ENCODE measurements at places on chromosomes 11 and 22.
A peak's percentile ranks its signal among the peaks of the same experiment; 100 is the strongest.

DNA sequence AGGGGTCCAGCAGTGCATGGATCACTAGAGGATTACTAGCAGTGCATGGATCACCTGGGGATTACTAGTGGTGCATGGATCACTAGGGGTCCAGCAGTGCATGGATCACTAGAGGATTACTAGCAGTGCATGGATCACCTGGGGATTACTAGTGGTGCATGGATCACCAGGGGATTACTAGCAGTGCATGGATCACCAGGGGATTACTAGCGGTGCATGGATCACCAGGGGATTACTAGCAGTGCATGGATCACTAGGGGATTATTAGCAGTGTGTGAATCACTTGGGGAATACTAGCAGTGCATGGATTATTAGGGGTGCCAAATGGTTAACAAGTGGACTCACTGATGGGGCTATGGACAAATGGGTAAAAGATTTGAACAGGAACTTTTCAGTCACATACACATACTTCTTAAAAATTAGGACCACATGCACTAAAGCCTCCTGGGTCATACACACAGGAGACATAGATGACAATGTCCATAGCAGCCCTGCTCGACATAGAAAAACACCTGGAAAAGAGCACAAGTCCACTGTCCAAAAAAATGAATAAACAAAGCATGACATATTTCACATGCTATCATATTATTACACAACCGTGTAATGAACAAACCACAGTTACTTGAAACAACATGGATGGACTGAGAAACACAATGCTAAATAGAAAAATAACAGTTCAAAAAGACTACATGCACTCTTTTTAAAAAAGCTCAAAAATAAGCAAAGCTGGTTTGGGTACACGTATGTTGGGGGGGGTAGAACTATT lies 109.8 kb downstream of the CD44 start:
- DNase-seq: no peak

DNA sequence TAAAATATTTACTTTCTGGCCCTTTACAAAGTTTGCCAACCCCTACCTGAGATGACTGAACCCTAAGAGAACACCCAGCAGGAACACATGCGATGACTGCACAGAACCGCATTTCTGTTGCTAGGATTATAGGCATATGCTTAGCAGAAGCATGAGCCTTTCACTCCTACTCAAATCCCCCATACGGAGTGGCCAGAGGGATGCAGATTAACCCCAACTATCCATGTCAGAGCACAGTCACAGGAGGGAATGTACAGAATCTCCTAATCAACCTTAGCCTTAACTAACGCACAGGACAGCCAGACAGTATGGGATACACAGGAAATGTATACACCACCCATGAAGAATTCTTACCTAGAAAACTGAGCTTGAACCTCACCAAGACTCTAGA lies 6.2 kb downstream of the HPS4 start:
- DNase-seq: no peak

DNA sequence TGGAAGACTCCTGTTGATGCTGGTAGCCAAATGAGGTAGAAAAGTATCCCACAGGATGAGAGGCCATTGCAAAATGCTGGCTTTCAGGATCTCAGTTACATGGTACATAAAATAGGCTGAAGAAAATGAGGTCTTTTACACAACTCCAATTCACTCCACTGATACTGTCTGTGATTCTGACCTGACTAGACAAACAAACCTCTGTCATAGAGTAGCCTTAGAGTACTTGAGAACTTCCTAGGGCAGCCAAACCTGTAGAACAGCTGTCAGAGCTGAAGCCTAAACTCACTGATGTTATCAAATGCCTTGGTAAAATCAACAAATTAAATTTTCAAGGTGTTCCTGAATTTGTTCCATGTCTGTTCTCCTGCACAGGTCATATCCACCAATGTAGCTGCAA lies 26.2 kb upstream of the POGLUT3 start:
- no peak for DNase-seq

DNA sequence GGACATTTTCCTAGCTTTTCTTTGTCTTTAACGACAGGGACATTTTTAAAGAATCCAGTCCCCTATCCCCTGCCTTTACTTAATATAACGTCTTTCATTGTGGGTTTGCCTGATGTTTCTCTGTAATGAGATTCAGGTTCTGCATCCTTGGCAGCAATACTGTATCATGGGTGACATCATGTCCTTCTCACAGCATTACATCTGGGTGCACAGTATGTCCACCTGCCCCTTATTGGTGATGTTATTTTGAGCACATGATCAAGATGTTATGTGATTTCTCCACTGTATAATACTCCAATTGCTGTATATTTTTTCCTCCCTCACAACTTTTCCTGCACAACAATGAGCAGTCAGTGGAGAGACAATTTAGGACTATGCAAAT lies 9.7 kb upstream of the STK33 start:
- no peak for DNase-seq

DNA sequence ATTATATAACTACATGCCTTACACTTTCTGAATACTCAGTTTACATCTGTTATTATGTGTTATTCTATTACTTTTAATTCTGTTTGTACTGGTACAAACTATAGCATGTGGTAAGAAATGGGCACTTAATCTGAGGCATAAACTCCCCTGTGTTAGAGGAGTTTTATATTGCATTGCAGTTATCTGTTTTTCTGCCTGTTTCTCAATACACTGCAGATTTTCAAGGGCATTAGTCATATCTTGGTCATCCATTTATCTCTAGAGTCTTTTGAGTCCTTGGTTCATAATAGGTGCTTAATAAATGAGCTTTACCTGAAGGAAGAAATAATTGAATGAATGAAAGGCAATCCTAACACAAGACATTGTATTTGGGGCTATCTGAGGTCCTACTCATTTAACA lies 182.9 kb upstream of the CTSC start:
- DNase-seq: no peak

GRCh38 chr22:39177456-39177775 lies 24.9 kb upstream of the CBX7 start:
- DNase-seq: no peak

GRCh38 chr22:27397954-27398342 lies 403.6 kb downstream of the MN1 start:
- no peak for DNase-seq

- DNase-seq: no peak
Measured at GRCh38 chr11:25702417-25702816, 629.5 kb upstream of the ANO3 start.

DNA sequence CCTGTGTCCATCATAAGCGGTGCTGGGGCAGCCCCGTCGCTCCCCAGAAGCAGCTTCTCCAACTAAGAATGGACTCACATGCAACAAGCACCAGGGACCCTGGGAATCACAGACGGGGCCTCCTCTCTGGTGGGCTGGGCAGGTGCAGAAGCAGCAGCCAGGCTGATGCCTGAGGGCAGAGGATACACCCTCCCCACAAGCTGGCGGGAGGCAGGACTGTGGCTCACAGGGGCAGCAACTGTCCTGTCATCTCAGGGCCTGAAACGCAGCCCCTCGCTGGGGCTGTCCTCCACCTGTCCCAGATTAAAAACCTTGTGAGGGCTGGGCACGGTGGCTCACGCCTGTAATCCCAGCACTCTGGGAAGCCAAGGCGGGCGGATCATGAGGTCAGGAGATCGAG lies 3.1 kb upstream of the SBF1 start:
- DNase-seq: no peak

- no peak for DNase-seq
Measured at GRCh38 chr11:84681456-84681855, 945.7 kb downstream of the DLG2 start.

DNA sequence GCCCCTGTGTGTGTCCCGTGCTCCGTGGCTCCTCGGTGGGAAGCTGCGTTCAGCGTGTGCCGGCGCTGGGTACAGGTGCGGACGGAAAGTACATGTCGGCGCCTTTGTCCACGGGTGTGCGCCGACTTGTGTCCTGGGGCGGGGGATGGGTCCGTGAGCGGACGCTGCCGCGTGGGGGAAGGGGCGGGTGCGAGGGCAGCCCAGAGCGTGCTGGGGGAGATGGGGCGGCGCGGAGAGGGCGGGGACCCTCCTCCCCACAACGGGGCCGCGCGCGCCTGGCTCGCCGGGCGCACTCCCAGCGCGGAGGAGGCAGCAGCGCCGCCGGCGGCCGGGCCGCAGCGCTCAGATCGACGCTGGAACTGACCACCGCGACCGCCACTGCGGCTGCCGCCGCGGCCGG lies 33.6 kb upstream of the RELT start:
- peak; percentile 77 for DNase-seq

DNA sequence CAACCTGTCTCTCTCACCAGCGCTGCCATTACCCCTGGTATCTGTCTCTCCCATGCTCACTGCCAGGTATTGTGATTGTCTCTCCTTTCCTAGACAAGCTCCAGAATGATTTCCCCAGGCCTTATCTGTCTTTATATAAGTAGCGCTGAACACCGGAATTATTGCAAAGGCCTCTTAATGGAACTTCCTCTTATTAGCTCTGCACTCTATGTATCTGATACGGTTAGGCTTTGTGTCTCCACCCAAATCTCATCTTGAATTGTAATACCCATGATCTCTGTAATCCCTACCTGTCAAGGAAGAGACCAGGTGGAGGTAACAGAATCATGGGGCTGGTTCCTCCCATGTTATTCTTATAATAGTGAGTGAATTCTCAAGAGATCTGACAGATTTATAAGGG lies 39.3 kb downstream of the DDI1 start:
- no peak for DNase-seq

DNA sequence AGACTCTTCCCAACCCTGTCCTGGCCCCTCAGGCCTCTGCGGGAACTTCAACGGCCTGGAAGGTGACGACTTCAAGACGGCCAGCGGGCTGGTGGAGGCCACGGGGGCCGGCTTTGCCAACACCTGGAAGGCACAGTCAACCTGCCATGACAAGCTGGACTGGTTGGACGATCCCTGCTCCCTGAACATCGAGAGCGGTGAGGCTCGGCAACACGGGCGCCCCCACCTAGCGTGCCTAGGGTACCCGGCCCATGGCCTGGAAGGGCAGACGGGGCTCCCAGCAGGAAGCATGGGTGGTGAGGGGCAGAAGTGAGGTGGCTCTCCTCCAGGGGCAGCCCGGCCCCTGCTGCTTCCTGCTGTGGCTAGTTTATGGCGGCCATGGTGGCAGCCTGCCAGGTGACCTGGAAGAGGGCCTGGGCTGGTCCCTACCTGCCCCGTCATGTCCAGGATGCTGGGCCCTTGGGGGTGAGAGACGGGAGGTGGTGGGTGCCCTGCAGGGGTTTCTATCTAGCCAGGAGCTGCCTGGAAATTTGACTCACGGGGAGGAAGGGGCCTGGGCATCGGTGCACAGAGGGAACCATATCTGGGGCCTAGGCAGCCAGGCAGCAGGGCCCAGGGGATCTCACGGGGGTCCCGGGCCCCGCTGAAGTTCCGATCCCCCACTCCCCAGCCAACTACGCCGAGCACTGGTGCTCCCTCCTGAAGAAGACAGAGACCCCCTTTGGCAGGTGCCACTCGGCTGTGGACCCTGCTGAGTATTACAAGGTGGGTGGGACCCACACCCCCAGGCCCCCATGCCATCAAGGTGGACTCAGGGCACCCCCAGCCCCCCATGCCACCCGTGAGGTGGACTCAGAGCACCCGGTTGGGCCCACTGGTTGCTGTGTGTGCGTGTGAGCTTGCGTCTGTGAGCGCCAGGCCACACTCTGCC lies 9.2 kb downstream of the MUC2 start:
- no peak for DNase-seq

DNA sequence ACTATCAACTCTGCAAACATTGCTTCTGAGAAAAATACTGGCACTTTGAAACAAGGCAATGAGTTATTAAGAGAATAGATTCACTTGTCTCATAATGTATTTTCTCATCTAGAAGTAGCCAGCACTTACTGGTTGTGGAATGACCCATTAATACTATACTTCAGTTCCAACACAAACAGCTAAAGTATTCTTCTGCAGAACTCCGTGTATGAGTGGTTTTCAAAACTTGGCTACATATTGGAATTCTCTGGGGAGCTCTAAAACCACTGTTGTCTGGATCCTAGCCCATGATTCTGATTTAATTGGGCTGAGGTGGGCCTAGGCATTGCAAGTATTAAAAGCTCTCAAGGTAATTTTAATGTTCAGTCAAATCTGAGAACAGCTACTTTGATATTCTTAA lies 1416.4 kb upstream of the RAG2 start:
- no peak for DNase-seq

GRCh38 chr11:44957776-44958564 lies 7.3 kb upstream of the TP53I11 start:
- DNase-seq: no peak

GRCh38 chr22:20228055-20228938 lies 39.8 kb downstream of the RTN4R start:
- DNase-seq: no peak

GRCh38 chr11:131534611-131535010 lies 164.2 kb downstream of the NTM start:
- DNase-seq: no peak

DNA sequence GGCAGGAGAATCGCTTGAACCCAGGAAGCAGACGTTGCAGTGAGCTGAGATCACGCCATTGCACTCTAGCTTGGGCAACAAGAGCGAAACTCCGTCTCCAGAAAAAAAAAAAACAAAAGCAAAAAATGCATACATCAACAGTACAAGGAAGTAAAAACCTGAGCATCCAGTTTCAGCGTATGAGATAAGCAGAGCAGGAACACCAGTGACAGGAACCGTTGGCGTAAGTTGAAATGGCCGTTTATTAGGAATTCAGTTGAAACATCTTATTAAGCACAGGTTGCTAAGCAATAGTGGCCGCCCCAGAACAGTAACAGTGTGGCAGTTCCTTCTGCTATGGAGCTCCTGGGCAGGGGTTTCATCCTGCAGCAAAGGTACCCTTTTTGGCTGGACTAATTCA lies 4.0 kb upstream of the L3MBTL2 start:
- DNase-seq: no peak

DNA sequence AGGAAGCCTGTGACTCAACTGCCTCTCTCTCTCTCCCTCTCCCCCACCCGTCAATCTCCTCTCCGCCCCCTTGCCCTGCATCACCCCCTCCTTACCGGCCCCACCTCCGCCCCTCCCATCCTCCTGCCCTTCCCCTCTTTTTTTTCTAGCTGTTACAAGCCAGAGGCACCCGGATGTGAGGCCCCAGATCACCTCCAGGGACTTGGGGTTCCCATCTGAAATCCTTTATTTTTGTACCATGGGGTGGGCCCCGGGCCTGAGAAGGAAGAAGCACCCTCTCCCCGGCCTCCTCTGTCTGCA lies 10.8 kb downstream of the KCTD17 start:
- DNase-seq: peak; percentile 57

DNA sequence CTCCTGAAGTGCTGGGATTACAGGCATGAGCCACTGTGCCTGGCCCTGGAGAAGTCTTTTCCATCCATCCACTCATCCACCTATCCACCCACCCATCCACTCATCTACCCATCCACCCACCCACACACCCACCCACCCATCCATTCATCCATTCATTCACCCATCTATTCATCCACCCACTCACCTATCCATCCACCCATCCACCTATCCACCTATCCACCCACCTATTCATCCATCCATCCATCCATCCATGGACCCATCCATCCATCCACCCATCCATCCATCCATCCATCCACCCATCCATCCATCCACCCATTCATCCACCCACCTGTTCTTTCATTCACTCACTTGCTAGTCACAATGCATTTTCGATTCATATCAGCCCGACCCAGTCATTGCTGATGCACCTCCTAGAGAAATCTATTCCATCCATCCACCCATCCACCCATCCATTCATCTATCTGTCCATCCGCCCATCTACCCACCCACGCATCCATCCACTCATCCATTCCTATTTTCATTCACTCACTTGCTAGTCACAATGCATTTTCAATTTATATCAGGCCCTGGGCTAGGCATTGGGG lies 17.7 kb upstream of the SUN2 start:
- DNase-seq: no peak

- DNase-seq: no peak
Measured at GRCh38 chr11:39860931-39861330, 1598.5 kb downstream of the LRRC4C start.

- no peak for DNase-seq
Measured at GRCh38 chr11:111698852-111699559, 67.2 kb downstream of the PPP2R1B start.
